NCI-H774 (cell line): ENCODE measurements at places on chromosomes 2 and 18.

DNA sequence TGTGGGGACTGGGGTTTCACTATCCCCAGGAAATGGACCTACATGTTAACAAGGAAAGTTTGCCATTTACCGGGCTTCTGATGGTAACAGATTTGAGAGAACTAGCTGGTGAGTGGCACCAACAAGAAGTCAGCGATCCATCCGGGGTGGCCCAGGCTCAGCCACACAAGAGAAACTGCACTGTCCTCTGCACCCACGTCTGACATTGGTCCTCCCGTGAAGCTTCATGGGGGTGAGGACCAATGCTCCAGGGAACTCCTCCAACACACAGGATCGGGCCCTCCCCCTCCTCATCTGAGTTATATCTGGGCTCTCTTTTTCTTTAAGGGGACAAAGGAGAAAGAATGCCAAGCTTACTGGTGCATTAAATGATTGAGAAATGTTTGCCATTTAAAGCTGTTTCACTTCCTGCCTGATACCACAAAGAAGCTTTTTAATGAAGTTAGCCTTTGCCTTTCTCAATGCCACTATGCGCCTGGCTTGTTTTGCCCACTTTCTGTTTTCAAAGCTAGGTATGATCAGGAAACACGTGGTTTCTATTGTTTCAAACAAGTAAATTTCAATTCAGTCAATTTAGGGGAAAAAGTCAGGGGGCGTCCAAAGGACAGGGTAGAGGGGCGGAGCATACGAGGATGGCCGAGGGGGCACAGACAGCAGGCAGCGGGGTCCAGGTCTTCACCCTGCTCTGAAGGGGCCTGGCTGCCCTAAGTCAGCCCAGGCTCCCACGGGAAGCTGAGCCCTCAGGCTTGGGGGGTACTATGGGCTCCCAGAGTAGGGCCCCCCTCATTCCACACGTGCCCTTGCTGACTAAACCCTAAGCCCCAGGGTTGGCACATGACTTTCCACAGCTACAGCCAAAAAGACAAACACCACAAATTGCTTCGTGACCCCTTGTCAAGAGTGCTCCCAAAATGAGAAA is 204.0 kb upstream of the ID2 start:
- no peak for DNase-seq

DNA sequence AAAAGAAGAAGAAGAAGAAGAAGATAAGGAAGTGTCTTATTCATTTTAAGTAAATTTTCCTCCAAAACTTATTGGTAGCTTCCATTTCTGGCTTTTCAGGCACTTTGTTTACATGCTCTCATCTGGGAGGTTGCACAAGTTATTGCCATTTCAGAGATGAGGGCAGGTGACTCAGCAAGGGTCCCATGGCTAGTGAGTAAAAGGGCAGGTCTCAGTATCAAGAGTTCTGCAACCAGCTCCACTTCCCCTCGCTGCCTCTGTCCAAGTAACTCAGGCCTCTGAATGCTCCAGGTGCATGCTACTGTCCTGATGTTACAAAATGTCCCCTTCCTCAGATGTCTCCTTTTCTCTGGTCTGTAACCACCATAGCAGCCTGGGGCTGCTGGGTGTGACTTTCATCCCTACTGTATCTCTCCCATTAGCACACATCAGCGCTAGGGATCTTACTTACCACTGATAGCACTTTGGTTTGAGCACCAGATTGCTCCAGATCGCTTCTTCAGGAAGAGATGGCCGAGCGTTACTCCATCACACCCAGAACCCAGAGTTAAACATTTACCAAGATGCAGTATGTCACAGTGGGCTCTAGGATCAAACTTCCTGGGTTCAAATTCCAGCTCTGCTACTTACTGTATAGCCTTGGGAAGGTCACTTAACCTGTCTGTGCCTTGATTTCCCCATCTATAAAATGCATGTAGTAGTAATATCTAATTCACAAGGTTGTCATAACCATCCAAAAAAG is 57.4 kb upstream of the LAPTM4A start:
- no peak for DNase-seq

- DNase-seq: no peak
Observed at GRCh38 chr2:42736598-42737322, 27.2 kb downstream of the OXER1 start.

DNA sequence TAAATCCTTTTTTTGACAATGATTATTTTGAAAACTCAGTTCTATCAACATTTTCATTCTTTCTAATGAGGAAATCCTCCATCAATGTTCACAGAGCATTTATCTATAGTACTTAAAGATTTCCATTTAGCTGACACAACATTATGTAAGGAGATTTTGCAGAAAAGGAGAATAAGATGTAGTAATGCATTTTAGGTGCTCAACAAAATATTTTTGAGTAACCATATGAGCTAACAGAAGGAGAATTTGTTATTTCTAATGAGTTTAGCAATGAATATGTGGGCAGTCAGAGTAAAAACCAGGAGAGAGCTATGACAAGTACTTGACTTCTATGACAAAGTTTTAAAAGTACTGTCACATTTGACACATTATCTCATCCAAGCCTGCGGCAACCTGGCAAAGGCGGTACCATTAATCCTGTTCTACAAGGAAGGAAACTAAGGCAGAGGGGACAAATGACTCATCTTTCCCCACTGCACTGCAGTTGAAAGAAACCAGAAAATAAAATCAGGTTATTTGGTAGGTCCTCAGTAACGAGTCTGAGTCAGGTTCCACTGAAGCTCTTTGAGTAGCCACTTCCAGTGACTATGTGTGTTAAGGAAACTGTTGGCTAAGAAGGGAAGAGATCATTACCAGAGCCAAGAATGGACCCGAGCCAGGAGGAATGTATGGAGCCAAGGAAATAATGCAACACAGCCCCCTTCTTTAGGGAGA is 134.1 kb upstream of the ITGB6 start:
- DNase-seq: no peak

GRCh38 chr2:239869272-239870155 is 155.6 kb downstream of the NDUFA10 start:
- no peak for DNase-seq

- DNase-seq: no peak
Observed at GRCh38 chr2:233997707-233998106, 52.8 kb upstream of the SPP2 start.

DNA sequence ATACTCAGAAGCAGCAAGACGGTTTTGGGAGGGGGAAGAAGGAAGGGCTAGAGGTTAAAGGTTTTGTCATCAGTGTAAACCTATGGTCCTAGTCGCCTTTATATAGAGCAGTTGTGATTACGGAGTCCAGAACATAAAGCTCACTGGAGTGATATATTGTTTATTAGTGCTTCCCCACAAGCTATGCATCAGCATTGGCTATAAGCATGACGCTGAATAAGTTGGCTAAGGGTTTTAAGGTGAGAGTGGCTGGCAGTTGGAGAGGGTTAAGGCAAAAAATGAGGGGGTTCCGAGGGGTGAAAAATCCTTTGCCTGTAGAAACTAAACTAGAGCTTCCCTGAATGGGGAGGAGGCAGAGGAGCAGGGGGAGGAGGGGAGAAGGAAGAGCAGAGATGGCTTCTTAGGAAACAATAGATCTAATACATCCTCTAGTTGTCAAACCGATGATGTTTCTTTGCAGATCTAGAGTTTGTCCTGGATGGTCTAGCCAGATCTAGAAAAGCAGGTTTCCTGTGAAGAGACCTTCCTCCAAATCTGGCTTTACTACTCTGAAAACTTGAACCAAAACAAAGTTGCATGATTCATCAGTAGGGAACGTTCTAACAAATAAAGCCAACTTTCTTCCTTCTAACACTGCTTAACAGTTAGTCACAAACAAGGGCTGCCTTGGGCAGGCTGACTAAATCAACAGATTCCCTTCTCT is 2.5 kb downstream of the KLF7 start:
- no peak for DNase-seq

DNA sequence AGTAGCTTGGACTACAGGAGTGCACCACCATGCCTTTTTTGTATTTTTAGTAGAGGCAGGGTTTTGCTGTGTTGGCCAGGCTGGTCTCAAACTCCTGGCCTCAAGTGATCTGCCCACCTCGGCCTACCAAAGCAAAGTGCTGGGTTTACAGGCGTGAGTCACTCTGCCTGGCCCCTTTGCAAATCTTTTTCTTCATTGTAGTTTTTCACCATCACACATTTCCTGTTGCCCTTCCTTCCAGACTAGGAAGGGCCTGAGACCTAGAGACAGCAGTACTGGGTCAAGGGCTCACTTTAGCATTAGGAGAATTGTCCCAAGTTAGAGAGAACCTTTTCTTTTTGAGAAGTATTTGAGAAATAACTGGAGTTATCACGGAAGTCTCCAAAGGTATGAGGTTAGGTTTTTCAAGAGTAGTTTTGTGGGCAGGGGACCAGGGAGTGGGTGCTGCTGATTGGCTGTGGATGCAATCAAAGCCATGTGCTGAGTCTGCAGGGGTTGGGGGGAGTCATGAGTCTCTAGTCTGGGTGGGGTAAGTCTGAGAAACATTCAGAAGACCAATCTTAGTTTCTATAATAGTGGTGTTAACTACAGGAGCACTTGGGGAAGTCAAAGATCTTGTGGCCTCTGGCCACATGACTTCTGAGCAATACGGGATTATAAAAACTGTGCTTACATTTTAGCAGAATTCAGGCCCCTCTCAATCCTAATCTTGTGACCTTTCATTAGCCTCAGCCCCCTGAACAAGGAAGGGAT is 23.7 kb downstream of the B3GNT2 start:
- no peak for DNase-seq

GRCh38 chr2:200810252-200810997 is 1.3 kb upstream of the BZW1 start:
- DNase-seq: no peak

DNA sequence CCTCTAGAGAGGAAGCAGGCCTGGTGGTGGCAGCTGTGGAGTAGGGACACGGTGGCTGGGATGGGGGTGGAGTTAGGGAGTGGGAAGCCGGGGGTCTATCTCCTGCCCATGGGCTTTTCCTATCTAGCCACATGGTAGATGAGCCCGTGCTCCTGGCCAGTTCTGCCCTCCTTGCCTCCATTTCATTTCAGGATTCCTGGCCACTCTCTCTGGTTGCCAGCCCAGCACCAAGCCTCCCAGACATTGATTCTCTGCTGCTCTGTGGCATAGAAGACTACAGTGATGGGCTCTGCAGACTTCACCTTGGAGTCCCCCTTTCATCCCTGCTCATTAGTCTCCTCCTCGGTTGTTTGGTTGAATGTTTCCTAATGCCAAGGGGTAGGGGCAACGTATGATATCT is 19.4 kb downstream of the SIX3 start:
- DNase-seq: no peak

DNA sequence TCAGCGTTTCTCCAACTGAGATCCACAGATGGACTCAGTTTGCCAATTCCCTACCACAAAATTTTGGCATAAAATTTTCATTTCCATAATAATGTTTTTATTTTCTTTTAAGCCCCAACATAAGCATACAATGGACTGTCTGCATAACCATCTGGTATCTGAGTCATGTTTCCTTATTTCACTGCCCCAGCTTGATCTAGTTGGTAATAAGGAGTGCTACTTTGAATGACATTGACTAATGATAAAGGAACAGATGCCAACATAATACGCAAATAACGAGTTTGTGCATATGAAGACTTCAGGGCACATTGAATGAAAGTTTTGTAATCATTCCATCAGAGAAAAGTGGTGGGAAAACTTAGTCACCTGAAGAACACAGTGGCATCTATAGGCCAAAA is 8.8 kb upstream of the MBD2 start:
- no peak for DNase-seq

- DNase-seq: no peak
Observed at GRCh38 chr18:33918571-33918970, 306.1 kb downstream of the NOL4 start.

GRCh38 chr2:25928668-25929067 is 50.4 kb upstream of the ASXL2 start:
- no peak for DNase-seq

DNA sequence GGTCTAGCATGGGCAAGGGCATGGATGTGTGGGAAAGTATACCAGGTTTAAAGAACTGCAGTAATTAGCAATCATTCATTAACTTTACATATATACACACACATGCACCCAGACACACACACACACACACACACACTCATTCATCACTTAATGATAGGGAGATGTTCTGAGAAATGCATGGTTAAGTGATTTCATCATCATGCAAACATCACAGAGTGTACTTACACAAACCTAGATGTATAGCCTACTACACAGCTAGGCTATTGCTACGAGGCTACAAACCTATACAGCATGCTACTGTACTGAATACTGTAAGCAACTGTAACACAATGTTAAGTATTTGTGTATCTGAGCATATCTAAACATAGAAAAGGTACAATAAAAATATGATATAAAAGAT is 83.6 kb downstream of the COLEC12 start:
- no peak for DNase-seq

- DNase-seq: peak; percentile 68
Observed at GRCh38 chr2:226802573-226802972, 3.0 kb upstream of the IRS1 start.

GRCh38 chr18:79610461-79611039 is 69.1 kb upstream of the CTDP1 start:
- DNase-seq: no peak

- DNase-seq: peak; percentile 33
Observed at GRCh38 chr18:7908681-7909299, 341.7 kb downstream of the PTPRM start.

GRCh38 chr18:73717570-73717969 is 430.1 kb downstream of the FBXO15 start:
- no peak for DNase-seq

GRCh38 chr2:42359965-42360483 is 993 bp downstream of the COX7A2L start:
- peak; percentile 8 for DNase-seq

GRCh38 chr2:45123521-45124191 is 114.4 kb upstream of the SIX2 start:
- no peak for DNase-seq

- no peak for DNase-seq
Observed at GRCh38 chr2:169961911-169962310, 134.7 kb downstream of the UBR3 start.

DNA sequence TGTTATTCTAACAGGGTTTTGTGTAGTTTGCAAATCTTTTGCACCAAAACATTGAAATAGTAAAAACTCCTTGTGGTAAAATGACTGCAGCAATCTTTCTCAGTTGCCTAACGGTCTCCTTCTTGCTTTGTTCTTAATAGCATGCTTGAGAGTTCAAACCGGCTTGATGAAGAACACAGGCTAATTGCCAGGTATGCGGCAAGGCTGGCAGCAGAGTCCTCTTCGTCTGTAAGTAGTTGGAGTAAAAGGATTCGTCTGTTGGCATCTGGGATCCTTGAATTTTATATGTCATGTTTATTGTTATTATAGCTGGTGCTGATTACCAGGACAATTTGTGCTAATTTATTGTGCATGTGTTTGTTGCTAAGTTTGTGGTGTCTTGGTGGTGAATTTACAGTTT is 138.1 kb downstream of the DTNA start:
- no peak for DNase-seq

DNA sequence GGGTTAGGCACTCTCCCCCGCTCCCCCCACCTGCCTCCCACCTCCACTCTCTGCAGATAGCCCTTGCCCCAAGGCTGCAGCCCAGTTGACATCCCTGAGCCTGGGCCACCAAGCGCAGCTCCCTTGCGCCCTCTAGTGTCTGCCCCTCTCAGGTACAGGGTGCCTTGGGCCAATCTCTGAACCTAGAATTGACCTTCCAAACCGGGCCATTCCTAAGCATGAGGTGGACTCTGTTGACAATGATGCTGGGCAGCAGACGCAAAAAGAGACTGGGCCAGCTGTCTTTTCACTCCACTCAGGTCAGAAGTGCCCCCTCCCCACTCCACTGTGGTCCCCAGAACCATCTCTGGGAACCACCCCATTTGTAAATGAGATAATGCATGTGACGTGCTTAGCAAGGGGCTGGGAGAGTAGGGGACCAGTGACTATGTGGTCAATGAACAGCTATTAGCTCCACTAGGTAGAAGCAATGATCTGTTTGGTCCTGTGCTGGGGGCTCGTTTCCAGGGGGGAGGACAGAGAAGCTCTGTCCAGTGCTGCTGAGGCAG is 43.3 kb upstream of the PLB1 start:
- DNase-seq: no peak
